ENCODE measurements at places on chromosomes 5 and 9.

DNA sequence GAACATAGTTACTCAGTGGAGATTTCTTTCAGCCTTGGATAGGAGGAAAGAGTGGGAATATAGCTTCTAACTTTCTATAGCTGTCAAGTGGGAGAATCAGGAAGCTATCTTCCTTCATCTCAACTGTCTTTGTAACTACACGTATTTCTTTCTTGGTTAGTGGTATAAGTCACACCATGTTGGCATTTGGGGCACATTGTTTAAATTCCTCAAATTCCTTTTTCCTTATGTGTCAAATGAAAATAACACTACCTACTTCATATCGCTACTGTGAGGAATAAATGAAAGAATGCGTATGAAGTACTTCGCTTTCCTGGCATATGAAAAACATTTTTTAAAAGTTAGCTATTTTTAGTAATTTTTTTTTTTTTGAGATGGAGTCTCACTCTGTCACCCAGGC lies 1082.5 kb upstream of the WWC1 start:
- DNase-seq: no peak

GRCh38 chr5:111469903-111470302 lies 42.4 kb downstream of the STARD4 start:
- no peak for DNase-seq

DNA sequence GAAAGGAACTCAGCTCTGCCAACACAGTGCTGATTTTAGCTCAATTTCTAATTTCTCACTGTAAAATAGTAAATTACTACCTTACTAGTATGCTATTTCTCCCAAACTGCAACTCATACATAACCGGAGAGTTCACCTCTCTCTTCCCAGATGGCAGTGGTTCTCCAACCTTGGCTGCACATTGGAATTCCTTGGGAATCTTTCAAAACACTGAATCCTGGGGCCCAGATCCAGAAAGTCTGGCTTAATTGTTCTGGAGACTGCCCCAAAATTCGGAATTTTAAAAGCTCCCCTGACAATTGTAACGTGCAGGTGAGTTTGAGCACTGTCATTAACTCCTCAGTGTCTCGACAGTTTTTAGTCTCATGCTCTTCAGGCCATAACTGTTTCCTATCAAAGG lies 100.3 kb downstream of the SLC1A3 start:
- DNase-seq: no peak

GRCh38 chr9:105401651-105402050 lies 46.2 kb upstream of the FSD1L start:
- DNase-seq: no peak

DNA sequence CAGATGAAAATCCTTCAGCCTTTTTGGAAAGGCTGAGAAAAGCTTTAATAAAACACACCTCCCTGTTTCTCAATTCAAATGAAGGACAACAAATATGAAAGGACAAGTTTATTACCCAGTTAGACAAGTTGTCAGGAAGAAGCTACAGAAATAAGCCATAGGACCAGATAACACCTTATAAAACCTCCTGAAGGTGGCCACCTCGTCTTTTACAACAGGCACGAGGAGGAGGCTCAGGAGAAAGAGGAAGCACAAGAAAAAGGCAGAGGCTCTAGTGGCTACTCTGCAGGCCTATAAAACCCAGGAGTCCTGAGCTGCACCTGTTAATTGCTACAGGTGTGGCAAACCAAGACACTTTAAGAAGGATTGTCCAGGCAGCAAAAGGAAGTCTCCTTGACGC lies 352.1 kb upstream of the CDH18 start:
- DNase-seq: no peak

GRCh38 chr9:84959339-84959738 lies 289.8 kb downstream of the NTRK2 start:
- DNase-seq: no peak

DNA sequence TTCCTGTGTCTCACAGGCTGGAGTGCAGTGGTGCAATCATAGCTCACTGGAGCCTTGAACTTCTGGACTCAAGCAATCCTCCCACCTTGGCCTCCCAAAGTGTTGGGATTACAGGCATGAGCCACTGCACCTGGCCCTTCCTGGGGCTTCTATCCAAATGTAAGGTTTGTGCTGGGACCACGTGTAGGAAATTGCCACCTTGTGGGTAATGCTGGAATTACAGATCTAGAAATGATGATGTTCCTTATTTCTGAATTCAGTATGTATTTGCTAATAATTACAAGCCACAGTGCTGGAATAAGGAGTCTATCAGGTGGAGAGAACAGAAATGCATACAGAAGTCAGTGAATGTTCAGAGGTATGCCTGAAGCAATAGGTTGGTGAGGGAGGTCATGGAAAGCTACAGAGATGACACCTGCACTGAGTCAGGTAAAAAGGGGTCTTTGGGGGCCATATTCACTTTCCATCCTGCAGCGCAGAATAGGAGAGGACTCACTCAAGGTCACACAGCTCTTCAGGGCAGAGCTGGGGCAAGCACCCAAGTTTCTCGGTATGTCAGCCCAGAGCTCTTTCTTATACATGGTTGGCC lies 8.8 kb upstream of the IGFBPL1 start:
- DNase-seq: peak; percentile 23

DNA sequence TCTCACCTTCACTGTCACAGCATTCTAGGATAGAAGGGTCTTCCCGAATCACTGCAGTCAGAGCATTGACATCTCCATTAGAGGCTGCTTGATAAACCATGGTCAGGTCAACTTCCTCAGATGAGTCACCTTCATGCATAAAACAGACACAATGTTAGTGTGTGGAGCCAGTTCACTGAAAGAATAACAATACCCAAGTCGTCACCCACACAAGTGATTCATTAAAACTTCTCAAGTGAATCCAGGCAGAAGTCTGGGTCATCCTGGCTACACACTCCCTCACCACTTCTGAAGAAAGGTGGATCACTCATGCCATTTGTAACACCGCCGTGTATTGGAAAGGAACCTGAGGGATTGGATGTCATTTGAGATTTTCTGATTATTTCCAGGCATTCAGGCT lies 49.6 kb downstream of the ANKRD55 start:
- no peak for DNase-seq

GRCh38 chr5:40955313-40955712 lies 46.0 kb downstream of the C7 start:
- DNase-seq: no peak

- no peak for DNase-seq
Observed at GRCh38 chr9:107328510-107328909, 45.4 kb downstream of the RAD23B start.

DNA sequence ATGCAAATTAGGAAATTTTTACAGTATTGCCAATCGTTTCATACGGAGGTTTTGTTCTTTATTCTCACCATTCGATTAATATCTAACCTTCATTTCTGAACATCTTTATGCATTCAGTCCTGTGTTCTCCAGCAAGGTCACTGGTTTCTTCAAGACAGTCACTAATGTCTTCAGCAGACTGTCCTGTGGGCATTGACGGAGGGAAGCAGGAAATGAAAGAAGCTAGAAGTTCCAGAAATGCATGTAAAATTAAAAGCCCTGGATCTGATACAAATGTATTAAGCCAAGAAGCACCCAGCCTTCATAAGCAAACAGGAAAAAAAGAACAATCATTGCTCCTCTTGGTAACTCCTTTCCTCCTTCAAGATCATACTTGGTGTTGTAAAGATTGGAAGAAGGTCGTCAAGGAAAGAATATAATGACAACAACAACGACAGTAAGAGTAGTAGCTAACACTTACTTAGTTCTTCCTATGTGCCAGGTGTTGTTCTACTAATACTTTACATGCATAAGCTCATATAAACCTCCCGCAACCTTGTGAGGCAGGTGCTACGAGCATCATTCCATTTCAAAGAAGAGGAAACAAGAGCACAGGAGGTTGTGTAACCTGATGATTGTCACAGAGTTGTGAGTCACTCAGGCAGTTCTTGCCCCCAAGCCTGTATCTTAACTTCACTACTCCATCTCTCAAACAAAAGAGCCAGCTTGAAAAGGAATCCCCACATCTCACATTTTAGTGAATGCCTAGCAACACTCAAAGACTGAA lies 59.9 kb upstream of the CER1 start:
- no peak for DNase-seq

DNA sequence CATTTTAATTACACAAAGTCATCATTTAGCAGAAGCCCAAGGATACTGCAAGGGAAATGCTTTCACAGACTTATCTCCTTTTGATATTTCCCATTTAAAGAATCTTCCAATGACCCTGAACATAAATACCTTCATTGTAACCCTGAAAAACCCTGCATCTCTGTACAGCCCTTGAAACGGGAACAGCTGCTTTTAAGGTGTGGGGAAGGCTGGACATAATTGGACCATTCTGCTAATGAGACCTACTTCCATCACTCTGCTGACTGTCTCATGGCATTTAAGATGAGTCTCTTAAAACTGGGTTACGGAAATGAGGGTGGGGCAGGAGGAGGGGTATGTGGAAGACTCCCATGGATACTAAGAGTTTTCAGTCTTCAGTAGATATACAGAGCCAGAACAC lies 485.8 kb downstream of the BRINP1 start:
- DNase-seq: no peak

DNA sequence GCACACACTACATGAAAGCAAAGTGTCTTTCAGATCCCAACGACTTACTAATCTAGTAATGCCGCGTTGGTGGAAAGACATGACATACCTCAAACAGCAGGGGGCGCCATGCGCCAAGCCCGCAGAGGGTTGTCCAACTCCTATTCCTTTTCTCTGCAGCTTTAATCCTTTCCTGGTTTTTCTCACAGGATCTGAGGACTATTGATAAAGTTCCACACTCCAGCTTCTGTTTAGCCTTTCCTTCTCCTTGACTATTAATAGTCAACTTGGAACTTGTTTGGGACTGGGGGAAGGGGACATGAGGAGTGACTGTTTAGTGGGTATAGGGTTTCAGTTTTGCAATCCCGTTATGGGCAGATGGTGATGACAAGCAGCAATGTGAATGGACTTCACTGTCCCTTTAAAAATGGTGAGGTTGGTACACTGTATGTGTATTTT lies 62.9 kb downstream of the OTULIN start:
- DNase-seq: peak; percentile 81

DNA sequence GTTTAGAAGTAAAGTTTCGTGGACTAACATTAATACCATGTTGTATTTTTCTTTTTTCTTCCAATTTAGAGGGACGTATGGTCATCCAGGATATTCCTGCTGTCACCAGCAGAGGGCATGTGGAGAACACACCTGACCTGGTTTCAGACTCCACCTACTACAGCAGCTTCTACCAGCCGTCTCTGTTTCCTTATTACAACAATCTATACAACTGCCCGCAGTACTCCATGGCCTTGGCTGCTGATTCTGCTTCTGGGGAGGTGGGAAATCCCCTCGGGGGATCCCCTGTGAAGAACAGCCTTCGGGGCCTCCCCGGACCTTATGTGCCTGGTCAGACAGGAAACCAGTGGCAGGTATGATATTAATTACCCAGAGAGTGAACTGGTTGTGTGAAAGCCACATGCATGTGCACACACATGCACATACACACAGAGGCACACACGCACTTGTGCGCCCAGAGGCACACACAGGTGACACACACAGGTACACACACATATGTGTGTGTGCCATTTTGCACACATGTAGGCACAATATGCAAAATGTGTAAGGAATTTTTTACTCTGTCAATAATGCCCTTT lies 52.4 kb downstream of the DMRT1 start:
- peak; percentile 18 for DNase-seq

DNA sequence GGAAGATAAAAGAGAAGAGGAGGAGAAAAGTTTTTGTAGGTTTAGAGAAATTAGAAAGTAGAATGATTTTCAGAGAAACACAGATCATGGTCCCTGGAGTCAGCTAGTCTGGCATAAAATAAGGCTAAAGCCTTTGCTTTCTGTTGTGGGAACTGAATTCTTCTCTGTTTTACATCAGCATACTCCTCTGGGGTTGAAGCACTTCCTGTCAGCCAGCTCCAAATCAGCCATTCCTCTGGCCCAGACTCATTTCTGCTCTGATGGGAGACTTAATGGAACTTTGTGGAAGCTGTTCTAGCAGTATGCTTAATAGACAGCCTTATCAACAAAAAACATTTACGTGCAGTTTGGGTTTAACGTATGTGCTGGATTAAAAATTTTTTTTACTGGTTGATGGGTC lies 143.2 kb downstream of the HMHB1 start:
- DNase-seq: no peak

- DNase-seq: no peak
Observed at GRCh38 chr9:120737416-120738165, 23.3 kb upstream of the MEGF9 start.

DNA sequence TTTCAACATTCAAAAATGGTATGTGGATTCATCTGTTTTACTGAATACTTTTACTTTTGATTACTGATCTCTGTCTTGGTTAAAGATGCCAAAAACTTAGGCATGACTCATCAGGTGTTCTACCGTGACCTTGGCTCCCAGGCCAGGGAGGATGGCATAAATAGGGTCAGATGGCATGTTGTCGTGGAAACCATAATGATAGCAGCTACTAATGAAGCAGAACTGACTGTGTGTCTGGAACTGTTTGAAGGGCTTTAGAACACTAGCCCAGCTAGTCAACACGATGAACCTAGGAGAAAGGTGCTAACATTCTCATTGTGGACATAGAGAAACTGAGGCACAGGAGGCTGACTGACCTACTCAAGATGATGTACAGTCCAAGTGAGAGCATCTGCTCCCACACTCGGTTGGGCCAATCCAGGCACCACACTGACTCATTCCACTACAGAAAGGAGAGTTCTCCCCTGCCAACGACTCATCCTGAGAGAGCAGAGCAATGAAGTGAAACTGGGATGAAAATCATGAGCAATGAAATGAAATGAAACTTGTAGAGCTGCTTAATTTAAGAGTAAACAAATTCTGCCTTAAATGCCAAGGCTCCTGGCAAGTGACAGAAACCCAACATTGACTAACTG lies 116.0 kb downstream of the TENT4A start:
- no peak for DNase-seq

GRCh38 chr9:73880101-73880500 lies 617.0 kb upstream of the RORB start:
- DNase-seq: no peak

DNA sequence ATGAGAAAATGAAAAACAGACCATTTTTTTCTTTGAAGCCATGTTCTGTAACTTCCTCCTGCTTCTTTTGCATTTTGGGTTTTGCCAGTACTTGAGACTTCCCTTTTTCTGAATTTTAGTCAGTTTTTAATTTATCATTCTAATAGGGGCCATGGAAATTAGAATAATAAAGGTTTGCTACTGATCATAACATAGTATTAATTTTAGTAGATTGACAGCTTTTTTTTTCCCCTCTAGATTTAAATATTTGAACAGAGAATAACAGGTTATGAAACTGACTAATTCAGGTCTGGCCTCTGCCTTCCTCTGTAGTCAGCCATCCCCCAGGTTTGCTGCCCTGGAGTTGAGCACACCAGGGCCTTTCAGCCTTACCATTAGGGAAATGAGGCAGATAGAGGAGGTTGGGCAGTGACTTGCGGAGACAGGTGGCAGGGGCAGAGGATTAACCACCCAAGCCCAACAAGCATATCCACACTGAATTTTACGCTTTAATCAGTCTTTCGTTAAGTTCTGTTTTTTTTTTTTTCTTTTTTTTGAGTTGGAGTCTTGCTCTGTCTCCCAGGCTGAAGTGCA lies 80.1 kb upstream of the TNFAIP8 start:
- no peak for DNase-seq

DNA sequence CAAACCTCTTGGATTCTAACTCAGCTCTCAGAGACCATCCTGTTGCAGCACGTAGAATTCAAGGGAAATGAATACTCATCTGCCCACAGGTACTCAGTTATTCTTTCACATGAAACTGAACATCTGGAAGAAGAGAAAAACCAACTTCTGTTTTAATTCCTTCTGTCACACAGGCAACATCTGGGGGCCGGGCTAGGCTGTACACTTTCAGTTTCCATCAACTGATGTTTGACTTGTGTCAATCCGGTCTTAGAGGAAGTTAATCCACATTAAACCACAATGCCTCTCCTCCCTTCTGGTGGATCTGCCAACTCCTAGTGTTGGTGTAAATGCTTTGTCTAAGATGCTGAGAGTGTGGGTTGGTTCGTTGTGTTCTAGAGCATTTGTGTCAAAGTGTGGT lies 17.6 kb downstream of the DMRT3 start:
- DNase-seq: no peak

Data from hematopoietic multipotent progenitor cell treated with erythropoietin and hydrocortisone succinate and interleukin-3 and kit ligand, for 15 days (in vitro differentiated cells).